ENCODE measurements at places on chromosomes 5 and 9. TPM values are rescaled to one million over a fixed set of nuclear protein-coding genes. Genes with fewer than 3 reads are reported as not detected.
A peak's percentile ranks its signal among the peaks of the same experiment; 100 is the strongest.

The RNF130 gene
- 25.5 TPM for total RNA-seq

The NTRK2 gene
- total RNA-seq = not detected

The KIAA1958 gene
- total RNA-seq = 5.5 TPM

The RLN2 gene
- total RNA-seq = 1.4 TPM

The SLC36A3 gene
- not detected for total RNA-seq

The SLC6A19 gene
- total RNA-seq = not detected

The GPR21 gene
- total RNA-seq = not detected

The PLPPR1 gene
- not detected for total RNA-seq

The MARCHF11 gene
- not detected for total RNA-seq

The CCL27 gene
- total RNA-seq = not detected

The ESM1 gene
- 1.2 TPM for total RNA-seq

The FAM170A gene
- not detected for total RNA-seq

The GABRG2 gene
- not detected for total RNA-seq

GRCh38 chr9:114507726-114508125 lies 2.5 kb upstream of the WHRN start:
- DNase-seq = no peak

DNA sequence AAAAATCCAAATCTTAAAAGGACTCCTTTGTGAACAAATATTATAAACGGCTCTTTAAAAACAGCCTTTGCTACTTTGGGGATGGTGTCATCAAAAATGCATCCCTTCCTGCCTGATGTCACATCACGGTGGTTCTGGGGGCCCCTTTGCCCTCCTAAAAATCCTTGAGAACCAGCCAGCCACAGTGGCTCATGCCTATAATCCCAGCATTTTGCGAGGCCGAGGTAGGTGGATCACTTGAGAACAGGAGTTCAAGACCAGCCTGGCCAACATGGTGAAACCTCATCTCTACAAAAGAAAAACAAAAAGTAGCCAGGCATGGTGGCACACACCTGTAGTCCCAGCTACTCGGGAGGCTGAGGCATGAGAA lies 43.9 kb downstream of the FNBP1 start:
- DNase-seq = no peak

- no peak for DNase-seq
Observed at GRCh38 chr9:33988219-33988890, 60.3 kb downstream of the UBAP2 start.

- DNase-seq = no peak
Observed at GRCh38 chr5:106019261-106019660, 1651.5 kb downstream of the EFNA5 start.

DNA sequence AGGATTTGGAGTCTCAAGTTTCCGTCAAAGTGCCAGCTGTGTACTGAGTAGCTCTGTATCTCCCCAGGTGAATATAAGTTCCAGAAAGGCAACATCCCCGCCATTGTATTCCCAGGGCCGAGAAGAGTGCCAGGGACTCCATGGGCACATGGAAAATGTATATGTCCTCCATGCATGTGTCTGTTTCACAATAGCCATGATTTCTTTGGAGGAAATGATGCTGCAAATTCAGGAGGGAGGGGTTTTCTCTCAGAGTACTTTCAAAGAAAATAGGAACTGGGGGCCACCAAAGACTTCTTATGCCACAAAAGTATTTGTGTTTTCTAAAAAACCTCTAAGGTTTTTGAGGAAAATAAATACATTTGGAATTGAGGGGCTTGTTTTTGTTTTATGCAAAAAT lies 524.6 kb downstream of the BNC2 start:
- no peak for DNase-seq

- no peak for DNase-seq
Observed at GRCh38 chr9:72557549-72557948, 36.1 kb downstream of the TMC1 start.

DNA sequence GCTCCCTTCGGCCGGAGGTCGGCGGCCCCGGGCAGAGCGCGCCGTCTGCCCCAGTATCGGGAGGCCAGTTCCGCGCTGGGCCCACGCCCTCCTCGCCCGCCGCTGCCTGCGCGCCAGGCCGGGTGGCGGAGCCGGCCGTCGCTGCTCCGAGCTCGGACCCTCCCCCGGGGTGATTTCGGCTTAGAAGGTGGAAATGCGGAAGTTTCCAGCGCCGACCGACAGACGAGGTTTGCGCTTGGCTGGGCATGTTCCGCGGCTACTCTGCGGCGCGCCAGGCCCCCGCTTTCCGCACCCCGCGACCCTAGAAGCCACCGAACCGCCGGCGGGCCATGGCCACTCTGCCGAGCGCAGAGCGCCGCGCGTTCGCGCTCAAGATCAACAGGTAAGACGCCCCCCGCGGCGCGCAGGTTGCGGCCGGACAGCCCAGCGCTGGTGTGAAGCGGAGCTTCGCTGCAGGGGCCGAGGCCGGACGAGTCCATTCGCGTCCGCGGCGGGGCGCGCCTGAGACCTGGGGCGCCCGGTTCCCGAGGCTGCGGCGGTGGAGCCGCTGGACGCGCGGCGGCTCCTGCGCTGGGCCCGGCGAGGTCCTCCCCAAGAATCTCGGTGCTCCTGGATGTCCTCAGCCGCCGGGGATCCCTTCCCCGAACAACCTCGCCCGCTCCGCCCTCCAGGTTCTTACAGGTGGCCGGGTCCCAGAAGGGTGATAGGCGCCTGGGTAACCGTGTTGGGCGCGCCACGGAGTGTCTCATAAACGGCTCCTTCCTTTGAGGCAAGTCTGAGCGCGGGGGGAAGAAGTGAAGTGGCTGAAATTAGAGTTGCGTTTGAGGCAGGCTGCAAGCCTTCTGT lies at the start of gene DOCK8:
Gene DOCK8, plus strand, starts transcription at position 218 of the 846 bp plus-strand sequence. Its CDS starts 112 bp downstream, at position 330.
- peak; percentile 74 for DNase-seq

DNA sequence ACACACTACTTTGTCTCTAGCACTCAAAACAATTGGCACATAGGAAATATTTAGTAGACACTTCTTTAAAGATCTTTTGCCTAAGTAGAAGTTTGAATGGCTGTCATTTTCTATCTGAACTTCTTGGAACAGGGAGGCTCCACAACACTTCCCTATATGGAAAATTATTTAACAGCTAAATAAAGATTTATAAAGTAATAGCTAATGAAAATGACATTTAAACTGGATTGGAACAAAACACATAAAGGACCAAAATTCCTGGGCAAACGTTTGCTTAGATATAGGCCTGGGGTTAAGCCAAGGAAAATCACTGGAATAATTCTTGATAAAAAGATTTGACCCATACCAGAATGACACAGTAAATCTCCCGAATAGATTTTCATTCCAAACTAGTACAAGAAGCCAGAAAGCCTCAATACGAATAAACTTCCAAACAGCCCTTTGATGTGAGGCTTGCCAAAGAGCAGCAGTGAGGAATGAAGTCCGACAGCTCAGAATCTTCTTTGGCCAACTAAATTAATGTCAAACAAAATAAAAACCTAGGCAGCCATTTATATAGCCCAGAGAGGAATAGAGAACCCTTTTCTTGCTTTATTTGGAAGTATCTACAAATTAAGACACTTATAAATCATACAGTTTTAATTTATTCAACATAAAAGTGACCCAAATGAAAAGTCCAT lies 20.3 kb upstream of the RNF180 start:
- DNase-seq = no peak

DNA sequence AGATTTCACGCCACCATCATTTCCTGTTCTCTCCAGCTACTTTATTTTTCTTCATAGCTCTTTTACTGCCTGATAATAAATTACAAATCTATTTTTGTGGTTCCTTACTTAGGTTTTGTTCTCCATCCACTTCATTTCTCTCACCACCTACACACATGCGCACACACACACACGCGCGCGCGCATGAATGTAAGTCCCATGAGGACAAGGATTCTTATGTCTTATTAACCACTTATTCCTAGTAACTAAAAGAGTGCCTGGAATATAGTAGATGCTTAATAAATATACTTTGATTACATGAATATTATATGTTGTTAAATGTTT lies 116.5 kb downstream of the TRPM6 start:
- no peak for DNase-seq

DNA sequence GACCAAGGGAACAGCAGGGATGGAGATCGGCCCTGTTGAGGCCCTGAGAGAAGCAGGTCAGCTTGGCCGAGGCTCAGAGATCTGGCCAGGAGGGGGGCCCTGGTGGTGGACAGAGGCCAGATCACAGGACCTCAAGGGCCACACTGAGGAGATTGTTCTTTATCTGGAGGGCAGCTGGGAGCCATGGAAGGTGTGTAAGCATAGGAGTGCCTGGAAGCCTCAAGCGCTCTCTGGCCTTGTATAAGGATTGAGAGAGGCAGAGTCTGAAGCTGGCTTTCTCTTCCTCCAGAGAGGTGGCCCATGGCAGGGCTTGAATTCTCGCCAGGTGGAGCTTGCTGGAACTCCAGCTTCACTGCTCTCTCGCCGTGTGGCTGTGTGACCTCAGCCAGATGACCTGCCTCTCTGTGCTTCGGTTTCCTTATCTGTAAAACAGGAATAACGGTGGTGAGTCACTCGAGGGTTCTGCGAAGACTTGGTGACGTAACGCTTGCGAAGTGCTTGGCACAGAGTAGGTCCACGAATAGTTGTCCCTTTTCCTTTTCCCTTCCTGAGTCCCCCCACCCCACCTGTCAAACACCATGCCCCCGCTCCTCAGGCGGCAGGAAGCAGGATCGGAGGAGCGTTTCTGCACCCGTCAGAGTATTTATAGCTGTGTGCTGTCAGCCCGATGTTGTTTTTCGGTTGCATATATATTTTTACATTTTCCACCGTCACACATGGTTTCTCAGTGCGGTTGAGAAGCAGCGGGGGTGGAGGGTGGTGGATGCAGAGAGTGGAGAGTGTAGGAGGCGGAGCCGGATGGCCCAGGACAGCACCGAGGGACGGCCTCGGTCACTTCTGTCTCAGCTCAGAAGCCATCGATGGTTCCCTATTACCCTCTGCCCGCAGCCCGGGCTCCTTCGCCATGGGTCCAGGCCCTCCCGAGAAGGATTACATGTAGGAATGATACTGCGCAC lies 17.0 kb upstream of the CRB2 start:
- peak; percentile 65 for DNase-seq

DNA sequence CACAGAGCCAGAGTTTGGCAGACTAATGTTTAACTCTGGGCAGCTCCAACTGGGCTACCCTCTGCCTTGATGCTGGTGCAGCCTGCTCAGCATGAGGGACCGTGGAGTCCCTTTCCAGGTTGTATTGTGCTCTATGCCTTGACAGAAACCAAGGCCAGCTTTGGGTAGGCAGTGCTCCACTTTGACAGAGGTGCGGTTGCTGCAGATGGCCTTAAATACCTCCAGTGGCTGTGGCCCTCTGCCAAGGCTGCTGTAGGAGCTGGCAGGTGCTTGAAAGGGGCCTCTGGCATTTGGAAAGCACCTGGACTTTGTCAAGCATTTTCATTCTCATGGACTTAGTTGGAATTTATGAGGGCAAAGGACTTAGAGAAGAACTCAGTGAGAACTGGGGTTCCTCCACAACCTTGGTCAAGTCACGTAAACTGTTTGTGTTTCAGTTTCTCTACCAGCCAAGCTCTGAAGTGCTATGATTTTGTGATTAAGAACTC lies 249.7 kb upstream of the ZNF462 start:
- no peak for DNase-seq

- no peak for DNase-seq
Observed at GRCh38 chr5:150703762-150704161, 2.9 kb upstream of the RBM22 start.

- DNase-seq = no peak
Observed at GRCh38 chr5:59104400-59105127, 521.7 kb downstream of the RAB3C start.

- DNase-seq = no peak
Observed at GRCh38 chr5:87138091-87138805, 129.4 kb upstream of the RASA1 start.

DNA sequence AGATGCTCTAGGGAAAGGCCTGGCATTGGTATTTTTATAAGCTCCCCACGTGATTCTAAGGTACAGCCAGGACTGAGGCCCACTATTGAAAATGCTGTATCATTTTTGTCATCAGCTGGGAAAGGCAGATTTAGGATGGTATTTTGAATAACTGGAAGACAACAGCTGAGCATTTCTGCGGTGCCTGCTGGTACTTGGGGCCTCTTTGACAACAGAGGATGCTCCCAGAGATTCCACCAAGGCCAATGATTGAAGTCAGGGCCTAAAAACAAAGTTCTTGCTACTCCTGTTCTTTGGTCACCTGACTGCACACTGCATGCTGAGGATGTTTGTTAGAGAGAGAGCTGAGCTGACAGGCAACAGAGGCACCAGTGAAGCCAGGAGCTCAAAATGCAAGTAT lies 8.1 kb downstream of the FBLL1 start:
- DNase-seq = no peak

- no peak for DNase-seq
Observed at GRCh38 chr5:1431021-1431811, 14.0 kb downstream of the SLC6A3 start.

DNA sequence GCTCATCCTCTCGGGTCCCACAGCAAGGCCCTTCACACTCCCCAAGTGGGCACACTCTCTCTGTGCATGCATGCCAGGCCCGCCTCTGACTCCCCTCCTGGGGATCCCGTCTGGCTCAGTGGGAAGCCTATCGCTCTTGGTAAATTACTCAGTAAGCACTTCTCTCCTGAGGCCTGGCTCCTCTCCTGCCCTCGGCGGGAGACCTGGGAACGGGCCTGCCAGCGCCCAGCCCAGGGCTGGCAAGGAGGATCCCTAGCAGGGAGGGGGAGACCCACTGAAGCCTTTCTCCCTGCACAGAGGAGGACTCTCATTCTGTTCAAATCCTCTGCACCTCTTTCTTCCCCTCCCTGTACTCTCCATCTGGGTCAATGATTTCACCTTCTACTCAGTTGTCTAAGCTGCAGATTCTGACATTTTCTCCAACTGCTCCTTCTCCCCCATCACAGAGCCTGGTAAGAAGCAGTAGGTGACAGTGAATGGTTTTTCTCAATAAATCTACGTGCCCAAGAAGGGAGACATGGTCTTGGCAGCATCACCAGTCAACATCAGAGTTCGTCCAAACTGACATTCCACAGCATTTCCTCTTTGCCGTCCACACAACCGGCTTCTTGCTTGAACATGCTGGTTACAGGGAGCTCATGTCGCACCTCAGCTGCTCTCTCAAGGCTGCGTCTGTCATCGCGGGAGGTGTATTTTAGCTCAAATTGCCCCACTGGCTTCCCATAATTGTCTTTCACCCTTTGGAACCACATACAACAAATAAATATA lies 81.9 kb downstream of the GPR21 start:
- no peak for DNase-seq

DNA sequence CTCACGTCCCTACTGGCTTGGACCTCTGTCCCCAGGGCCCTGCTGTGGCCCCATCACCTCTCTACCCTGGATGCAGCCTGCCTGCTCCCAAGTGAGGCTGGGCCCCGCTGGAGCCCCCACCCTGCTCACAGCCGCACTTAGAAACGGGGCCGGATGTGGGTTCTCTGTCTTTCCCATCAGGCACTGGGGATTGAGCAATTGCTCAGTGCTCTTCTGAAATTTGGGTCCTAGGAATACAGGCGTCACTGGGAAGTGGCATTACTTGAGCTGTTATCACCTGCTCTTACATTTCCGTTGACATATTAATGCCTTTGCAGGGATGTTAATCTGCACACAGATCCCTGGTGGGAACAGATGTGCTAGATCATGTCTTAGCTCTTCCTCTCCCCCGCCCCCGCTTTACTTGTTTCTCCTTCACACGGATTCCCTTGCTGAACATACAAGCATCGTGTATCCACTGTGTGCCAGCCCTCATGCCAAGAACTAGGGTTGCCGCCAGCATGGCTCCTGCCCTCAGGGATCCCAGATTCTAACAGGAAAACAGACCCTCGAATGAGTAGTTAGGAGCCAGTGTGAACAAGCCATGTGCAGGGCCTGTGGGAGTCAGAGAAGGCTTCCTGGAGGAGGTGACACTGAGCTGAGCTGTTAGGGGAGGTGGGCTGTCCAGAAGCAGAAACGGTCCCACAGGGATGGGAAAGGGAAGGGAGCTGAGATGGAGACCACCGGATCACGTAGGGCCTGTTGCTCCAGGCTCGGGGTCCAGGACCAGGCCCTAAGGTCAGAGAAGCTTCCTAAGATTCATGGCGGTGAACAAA lies 65.1 kb downstream of the NEK6 start:
- no peak for DNase-seq

Measured in natural killer cell (primary cell).